ENCODE measurements at places on chromosomes 11 and 22.

- DNase-seq, result no peak
Measured at GRCh38 chr22:43183496-43184277, 3.2 kb downstream of the TTLL12 start.

DNA sequence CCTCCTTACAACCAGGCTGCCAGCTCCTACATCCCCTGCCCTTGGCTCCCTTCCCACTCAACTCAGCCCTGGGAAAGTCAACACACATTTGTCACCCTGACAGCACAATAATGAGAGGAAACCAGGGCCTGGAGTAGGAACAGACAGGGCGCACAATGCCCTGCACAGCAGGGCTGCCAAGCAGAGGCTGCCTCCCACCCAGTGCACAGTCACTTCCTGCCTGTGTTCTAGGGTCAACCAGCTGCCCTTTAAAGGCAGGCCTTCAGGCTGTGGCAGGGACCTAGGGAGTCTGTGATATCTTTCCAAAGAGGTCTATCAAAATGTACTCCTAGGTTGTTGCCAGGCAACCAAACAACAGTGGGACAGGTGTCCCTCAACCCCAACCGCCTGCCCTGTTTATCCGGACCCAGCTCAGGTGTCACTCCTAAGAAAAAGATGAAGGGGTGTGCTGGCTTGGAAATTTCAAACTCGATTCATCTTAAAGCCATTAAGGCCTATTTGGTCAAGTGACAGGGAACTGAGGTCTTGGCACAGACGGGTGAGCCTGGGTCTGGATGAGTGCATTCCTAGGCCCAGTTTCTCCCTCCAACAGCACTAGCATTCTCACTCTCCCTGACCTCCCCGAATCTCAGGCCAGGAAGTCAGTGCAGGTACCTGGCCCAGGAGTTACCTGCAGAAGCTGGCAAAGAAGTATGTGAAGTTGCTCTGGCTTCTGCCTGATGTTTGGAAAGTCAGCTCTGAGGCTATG, 110.3 kb upstream of the PITPNB start:
- DNase-seq, result no peak

- DNase-seq, result no peak
Measured at GRCh38 chr11:92717240-92717639, 252.2 kb upstream of the MTNR1B start.

GRCh38 chr11:94595076-94595475, 27.9 kb downstream of the PIWIL4 start:
- DNase-seq, result no peak

DNA sequence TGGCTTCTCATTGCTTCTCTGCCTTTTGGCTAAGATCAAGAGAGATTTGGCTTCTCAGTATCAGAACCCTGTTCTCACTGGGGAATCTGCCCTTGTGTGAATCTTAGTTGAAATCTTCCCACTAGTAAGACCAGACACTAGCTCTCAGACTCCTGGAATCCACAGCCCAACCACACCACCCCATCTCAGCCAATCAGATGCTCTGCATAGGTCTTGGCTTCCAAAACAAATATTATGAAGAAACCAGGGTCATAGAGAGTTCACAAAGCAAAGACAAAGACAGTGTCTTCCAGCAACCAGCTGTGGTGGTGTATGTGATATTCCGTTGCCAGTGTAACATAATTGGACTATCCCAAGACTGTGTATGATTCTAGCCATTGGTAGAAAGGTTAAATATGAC, 5.4 kb downstream of the OR8B12 start:
- no peak for DNase-seq

DNA sequence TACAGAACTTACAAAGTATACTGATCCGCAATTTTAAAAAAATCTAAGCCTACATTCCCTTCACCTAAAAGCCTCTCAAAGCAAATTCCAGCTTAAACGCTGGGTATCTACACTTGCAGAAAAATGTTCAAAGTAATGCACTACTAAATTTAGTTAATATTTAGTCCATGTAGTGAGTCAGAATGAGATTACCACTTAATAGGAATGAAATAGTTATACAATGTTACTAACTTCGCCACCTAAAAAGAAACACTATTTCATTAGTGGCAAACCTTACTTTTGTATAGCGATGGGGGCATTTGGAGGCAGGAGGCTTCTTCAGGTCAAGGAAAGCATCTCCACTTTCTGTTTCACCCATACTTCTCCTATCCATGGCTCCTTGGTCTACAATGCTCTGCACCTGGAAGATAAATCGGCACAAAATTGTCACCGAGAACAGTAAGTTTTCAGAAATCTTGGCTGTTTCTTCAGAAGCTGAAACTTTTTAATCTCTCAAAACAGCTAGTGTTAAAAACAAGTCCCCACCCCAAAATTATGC, 1.2 kb downstream of the EIF4ENIF1 start:
- DNase-seq, result no peak

- no peak for DNase-seq
Measured at GRCh38 chr22:27601195-27601594, 200.4 kb downstream of the MN1 start.

DNA sequence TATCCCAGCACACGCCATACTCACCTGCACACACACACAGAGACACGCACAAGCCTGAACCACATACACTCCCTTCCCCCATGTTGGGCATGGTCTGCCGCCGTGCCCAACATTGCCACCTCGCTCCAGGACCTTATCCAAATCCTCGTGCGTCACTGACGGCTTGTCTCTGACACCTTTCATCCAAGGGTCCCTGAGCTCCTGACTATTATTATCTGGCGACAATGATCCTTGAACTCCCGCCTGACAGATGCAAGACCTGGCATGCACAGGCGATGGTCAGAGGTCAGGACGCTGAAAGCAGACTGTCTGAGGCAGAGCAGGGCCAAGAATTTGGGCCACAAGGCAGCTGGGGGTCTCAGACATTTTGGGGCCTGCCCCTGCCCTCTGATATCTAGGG, 4.2 kb downstream of the MB start:
- DNase-seq, result no peak

GRCh38 chr11:57635246-57635645, 14.5 kb downstream of the YPEL4 start:
- DNase-seq, result no peak

DNA sequence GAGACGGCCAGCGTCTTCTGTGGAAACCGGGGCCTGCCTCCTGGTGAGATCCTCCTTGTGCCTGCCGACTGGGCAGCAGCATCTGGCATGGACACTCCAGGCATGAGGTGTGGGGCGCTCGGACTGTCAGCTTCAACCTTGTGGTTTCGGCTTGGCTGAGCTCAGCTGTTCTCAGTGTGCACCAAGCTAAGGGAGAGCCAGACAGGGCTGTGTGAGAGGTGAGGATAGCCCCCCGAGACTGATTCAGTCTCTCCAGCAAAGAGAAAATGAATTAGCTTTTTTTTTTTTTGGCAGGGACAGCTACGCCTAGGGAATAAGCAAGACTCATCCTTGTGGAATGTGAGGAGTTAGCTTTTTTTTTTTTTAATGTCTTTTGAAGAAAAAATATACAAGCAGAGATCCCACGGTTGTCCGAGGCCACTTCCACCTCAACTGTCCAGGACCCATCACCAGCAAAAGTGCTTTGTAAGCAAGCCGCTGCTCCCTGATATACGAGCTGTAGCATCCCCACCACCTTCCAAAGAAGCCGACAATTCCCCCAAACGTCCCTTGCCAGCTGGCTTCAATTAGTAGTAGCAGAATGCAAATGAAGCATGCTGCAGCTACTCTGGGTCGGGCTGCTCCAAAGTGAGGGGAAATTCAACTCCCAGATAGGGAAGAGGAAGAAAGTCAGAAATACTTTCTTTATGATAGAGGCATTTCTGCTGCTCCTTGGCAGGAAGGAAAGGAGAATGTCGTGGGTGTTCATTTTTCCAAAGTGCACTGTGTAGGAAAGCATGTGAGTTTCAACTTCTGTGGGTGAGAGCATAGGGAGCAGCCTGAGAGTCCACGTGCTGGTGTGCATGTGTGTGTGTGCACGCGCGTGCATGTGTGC, 9.7 kb upstream of the THY1 start:
- no peak for DNase-seq

DNA sequence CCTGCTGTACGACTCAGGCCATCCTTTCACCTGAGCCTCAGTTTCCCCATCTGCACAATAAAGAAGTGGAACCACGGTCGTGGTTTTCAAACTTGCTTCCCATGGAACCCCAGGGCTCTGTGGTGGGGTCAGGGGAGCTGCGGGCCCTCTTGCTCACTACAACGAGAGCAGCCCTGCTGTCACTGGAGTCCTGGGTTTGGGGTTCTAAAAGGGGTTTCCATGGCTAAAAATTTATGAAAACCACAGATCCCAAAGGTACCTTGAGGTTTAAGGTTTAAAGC, 45.4 kb upstream of the CARS1 start:
- DNase-seq, result no peak

- no peak for DNase-seq
Measured at GRCh38 chr11:36365907-36366306, 69.8 kb downstream of the PRR5L start.

- DNase-seq, result peak; percentile 48
Measured at GRCh38 chr11:69301455-69302401, 7.8 kb downstream of the MYEOV start.
